HS-27A (cell line): ENCODE measurements at places on chromosomes 4 and X.
A peak's percentile ranks its signal among the peaks of the same experiment; 100 is the strongest.

DNA sequence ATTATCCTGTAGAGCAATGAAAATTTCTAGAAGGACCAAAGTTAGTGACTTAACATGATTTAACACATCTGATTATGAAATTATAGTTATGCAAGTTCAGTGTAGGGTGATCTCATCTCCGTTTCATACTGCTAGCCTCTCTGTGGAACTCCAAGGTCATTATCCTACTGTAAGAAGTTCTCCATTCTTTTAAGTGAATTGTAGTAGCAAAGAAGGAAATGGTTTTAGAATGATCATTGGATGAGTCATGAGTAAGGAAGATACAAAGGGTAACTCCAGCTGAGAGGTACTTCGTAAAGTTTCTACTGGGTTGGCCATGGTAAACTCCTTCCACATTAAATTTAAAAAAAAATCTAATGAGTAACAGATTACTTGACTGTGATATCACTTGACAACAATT is 215.0 kb upstream of the GIMD1 start:
- DNase-seq: peak; percentile 87

GRCh38 chr4:40843696-40844095 is 93.9 kb downstream of the NSUN7 start:
- DNase-seq: no peak

DNA sequence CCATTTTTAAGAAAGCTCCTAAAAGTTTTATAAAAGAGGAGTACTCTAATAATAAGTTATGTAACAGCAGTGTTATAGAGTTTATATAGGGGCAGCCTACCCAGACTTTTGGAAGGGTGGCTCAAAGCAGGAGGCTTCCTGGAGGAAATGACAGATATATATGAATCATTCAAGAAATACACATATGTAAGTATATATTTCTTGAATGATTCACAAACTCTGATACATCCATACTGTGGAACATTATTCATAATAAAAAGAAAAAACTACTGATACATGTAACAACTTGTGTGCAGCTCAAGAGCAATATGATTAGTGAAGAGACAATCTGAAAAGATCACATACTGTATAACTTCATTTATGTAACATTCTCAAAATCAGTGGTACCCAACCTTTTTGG is 166.2 kb downstream of the WDFY3 start:
- DNase-seq: no peak

DNA sequence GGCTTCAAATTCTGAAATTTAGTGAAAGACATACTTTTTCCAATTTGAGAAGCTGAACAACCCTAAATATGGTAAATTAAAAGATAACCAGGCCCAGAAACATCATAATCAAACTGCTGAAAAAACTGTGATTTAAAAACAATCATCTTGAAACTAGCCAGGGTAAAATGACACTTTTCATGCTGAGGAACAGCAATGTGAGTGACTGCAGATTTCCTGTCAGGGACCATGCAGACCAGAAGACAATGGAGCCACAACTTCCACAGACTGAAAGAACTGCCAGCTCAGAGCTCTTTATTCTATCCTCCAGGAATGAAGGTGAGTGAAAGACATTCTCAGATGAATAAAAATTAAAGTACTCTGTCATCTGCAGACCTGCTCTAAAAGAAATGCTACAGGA is 73.3 kb downstream of the NAT8L start:
- DNase-seq: no peak

- no peak for DNase-seq
These were observed 105.0 kb downstream of the TBL1X start for GRCh38 chrX:9569876-9570301.

GRCh38 chrX:51215266-51215665 is 117.4 kb upstream of the NUDT10 start:
- no peak for DNase-seq

DNA sequence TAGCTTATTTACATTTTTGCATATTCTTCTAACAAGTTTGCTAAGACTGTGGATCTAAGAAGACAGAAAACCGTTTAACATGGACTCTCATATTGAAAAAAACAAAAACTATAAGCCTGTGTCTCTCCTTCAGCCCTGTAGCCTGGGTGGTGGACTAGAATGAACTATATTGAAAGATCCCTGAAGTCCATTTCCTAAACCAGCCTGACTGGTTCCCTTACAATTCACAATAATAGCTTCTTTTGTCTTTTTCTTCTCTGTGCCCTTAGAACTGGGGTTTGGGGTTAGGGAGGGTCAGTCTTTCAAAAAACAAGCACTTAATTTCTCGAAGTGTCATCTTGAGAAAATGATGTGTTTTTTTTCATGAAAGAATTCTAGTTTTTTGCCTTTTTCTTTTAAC is 59.0 kb downstream of the GSTCD start:
- DNase-seq: no peak

DNA sequence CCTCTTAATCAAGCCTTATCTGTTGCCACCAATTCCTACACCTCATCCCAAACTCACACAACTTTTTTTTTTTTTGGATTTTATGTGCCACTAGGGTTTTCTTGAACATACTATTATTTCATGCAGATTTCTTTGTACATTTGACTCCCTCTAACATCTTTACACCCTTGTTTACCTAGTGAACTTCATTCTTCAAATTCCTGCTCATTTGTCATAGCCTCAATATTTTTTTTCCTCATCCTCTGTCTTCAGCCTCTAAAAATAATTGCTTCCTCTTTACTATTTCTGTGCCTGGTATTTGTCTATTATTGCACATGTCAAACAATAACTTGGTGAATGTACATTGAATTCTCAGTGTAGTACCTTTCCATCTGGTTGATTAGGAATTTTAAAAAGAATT is 22.0 kb downstream of the NBDY start:
- DNase-seq: no peak

DNA sequence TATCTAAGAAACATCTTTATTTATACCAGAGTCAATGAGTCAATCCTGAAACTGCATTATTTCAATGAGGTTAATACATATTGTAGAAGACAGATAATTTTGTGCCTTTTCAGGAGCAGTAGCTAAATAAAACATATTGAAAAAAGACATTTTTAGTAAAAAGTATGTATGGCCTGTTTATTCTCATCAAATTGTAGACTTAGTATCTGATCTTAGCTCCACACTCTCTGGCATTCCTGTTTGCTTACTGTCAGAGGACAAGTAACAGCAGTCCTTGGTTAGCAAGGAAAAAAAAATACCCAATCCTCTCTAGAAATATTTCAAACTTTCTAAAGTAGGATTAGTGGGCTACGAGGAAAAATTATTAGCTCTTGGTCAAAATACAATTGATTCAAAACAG is 50.5 kb upstream of the GUCY1A1 start:
- no peak for DNase-seq

DNA sequence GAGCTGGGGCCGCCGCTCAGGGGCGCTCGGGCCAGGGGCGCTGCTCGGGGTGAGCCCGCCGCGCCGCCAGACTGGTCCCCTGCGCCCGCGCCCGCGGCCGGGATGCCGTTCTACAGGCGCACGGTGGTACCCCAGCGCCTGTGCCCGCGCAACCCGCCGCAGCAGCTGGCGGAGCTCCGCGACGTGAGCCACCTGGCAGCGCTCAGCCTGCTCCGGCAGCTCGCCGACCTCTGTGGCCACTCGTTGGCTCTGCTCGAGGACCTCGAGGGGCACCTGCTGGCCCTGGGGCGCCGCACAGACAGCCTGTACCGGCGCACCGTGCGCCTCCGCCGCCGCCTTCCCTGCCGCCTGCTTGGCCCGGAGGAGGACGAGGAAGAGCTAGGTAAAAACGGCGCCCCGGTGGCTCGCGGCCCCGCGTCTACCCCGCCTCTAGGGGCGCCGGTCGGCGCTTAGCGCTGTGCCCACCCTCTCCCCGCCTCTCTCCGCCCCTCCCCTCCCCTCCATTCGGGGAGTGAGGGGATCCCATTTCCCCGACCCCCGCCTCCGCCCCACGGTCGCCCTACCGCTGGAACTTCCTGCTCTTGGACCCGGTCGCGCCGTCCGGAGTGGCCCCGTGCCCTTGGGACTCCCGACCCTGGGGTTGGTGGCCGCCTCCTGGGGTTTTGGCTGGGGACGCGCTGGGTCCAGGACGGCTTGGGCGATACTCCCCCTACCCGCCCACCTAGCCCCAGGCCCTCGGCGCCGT is 513 bp downstream of the NHSL2 start:
- no peak for DNase-seq

DNA sequence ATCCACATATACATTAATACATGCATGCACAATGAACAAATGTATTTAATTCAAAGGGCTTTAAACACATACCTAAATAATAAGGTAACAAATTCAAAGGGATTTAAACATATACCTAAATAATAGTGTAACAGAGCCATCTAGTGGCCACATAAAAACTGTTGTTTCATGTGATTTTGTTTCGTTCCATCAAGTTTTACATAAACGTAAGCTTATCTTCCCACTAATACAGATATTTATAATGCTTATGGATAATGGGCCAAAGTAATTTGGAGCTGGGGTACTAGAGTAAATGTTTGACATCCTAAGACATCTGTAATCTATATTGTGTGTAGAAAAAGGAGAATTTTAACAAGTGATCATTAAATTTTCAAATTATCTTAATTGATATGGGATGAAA is 82.3 kb downstream of the PRSS12 start:
- no peak for DNase-seq

DNA sequence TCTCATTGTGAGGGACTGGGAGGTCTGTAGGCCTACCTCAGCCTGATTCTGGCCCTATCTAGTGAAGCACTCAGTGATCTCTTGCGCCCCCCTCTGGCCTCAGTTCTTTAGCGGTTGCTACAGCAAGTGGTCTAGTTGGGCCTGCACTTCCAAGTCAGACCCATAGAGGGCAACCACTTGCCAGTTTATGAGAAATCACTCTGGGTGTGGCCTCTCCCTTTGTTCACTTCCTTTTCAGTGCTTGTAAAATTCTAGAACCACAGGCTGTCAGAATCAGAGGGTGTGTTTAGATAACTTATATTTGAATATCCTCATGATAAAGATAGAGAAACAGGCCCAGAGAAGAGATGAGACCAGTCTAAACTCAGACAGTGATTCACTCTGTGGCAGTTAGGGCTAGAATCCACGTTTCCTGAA is 60.9 kb upstream of the LAS1L start:
- DNase-seq: no peak

GRCh38 chr4:44462259-44462658 is 13.7 kb upstream of the KCTD8 start:
- DNase-seq: no peak

GRCh38 chr4:181319629-181320028 is 923.6 kb upstream of the TENM3 start:
- DNase-seq: no peak
